Thymus (tissue), 14 donors: ENCODE measurements at places on chromosomes 13 and 19.

- no peak for DNase-seq
Observed at GRCh38 chr13:94328381-94329041, 151.0 kb downstream of the DCT start.

DNA sequence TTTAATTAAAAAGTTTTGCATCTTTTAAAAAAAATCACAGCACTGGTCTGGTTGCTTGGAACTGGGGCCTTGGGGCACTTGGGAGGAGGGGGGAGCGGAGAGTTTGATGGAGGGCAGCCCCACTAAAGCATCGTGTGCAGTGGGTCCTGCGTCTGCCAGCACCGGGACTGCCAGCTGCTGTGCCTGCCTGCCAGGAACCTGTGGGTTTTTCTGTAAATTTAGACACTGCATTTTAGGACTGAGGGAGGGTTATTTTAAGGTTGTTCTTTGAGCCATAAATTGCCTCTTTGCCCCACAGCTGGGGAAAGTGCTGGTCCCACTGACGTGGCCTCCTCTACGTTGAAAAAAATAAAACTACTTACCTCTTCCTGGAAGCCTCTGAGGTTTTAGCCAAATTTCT lies 2.9 kb downstream of the KLF2 start:
- DNase-seq = no peak

- DNase-seq = no peak
Observed at GRCh38 chr19:964761-965694, 19.1 kb upstream of the WDR18 start.

- peak; percentile 7 for DNase-seq
Observed at GRCh38 chr19:39996218-39996810, 546 bp upstream of the ZNF546 start.

- peak; percentile 61 for DNase-seq
Observed at GRCh38 chr13:100588331-100589177, at the start of gene GGACT. Gene GGACT, minus strand, starts transcription at chr13:100588789. Its CDS starts 56,198 bp downstream, at chr13:100532591.

- DNase-seq = no peak
Observed at GRCh38 chr19:29702161-29702962, 12.7 kb downstream of the C19orf12 start.

DNA sequence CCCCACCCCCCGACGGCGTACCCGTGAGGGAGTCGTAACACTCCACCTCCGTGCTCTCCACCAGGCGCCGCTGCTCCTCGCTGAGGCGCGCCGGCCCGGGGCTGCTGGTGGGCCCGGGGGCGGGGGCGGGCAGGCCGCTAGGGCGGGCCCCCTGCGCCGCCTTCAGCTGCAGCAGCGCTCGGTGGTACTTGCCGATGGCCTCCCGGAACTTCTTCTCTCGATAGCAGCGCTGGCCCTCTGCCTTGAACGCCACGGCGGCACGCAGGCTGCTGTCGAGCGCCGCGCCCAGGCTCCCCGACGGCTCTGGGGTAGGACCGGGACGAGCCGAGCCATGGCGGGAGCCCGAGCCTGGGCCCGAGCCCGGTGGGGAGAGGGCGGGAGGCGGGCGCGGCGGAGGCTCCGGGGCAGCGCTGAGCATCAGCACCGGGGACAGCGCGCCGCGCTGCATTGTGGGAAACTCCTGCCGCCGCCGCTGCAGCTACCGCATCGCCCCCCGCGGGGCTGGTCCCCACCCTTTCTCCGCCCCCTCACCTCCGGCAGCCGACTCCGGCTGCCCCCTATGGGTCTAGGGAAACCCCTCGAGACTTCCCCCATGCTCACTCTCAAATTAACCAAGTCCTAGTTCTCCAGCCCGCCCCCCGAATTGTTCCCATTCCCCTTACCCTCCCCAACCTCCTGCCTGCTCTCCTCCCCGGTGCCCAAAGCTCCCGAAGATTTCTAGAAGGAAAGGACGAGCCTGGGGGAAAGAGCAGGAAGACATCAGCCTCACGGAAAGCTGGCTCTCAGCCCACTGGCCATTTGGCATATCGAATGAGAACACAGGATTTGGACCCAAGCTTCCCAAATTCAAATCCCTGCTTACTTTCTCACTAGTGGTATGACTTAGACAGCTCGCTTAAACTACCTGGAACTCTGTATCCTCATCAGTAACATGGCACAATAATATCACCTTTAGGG lies at the start of gene TTC9B:
Gene TTC9B, minus strand, starts transcription at position 451 of the 957 bp plus-strand sequence. Its CDS starts 3 bp downstream, at position 448.
- peak; percentile 27 for DNase-seq
